ENCODE measurements at places on chromosomes 1 and 21.
A peak's percentile ranks its signal among the peaks of the same experiment; 100 is the strongest.

GRCh38 chr1:194181845-194182244 is 995.4 kb upstream of the B3GALT2 start:
- no peak for DNase-seq

DNA sequence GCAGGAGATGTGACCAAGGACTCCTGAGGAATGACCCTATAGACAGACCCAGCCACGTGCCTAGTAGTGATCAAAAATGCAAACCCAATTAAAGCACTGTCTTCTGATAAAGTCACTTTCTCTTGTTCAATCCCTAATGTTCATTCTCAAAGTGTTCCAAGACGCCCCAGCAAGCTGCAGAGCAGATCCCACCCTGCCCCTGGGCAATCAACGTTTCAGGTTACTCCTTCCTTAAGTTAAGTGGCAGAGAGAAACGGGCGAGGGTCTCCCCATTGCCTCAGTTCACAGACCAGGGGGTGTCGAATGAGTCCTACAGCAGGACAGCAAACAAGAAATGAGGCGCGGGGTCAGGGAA is 699 bp upstream of the RGS2 start:
- DNase-seq: no peak

- no peak for DNase-seq
These were observed 265.7 kb upstream of the C1orf174 start for GRCh38 chr1:4165686-4166300.

- no peak for DNase-seq
These were observed 5.0 kb upstream of the ACOT11 start for GRCh38 chr1:54542962-54543539.

GRCh38 chr1:167491586-167492461 is 26.5 kb downstream of the CD247 start:
- no peak for DNase-seq

GRCh38 chr1:46041551-46041950 is 90.9 kb downstream of the PIK3R3 start:
- no peak for DNase-seq

DNA sequence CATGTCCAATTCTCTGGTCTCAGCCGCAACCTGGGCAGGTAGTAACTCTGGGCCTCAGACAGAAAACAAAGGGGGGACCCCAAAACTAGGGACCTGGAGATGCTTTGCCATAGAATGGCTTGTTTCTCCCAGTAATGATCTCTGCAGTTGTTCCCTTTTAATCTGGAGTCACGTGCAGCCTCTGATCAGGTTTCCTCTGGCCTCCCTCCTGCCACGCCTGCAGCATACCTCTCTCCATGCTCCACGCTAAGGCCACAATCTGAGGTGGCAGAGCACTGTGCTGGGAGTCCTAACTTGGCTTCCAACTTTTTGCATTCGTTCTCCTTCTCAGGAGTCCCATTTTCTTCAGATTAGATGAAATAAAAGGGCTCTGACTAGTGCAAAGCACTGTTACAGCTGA is 1.9 kb downstream of the PABPC4 start:
- DNase-seq: peak; percentile 37

- DNase-seq: no peak
These were observed 29.2 kb downstream of the MAPKAPK2 start for GRCh38 chr1:206713910-206714312.

DNA sequence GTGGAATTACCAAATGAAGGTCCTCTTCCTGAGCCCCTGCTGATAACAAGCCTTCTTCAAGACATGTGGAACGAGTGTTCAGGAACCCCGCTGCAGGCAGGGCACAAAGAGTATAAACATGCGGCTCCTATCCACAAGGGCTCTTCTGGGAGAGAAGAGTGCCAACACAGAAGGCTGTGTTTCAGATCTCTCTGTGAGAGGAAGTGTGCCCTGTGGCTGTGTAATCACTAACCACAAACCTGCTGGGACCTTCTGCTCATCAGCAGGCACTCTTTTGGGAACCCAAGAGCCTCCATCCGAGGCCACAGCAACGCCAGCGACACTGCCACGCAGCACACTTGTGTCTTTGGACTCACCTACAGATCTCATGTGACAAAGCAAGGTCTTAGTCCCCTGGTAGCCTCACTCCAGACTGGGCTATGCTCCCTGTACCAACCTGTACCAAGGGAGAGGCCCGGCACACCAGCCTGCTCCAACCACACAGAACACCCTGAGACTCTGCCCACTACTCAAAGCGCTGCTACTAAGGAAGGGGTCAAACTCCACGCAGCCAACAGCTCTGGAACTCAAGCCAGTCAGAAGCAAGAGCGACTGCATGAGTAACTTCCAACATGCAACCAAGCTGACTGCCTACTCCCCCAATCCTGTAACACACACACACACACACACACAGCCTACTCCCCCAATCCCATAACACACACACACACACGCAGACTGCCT is 7.8 kb downstream of the PTTG1IP start:
- peak; percentile 21 for DNase-seq

- no peak for DNase-seq
These were observed 79.6 kb downstream of the ST3GAL3 start for GRCh38 chr1:43786960-43787359.

- DNase-seq: no peak
These were observed 48.9 kb upstream of the LEPR start for GRCh38 chr1:65371544-65371943.

- no peak for DNase-seq
These were observed 25.4 kb downstream of the EEIG2 start for GRCh38 chr1:108585313-108585712.

DNA sequence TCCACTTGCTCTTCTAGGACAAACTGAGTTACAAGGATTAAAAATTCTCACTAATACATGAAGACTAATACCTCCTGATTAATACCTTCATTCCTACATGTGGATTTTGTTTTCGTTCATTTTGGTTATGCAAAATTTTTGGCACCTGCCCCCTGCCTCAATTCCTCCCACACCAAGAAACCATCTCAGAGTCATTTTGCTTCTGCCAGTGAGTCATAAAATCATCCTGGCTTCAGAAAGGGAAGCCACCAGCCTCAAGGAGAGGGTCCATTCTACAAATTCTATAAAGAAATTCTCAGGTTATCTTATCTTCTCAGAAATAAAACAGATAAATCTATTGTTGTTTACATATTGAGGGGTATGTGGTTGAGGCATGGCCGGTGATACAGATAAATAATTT is 103.2 kb upstream of the COA6 start:
- DNase-seq: no peak

DNA sequence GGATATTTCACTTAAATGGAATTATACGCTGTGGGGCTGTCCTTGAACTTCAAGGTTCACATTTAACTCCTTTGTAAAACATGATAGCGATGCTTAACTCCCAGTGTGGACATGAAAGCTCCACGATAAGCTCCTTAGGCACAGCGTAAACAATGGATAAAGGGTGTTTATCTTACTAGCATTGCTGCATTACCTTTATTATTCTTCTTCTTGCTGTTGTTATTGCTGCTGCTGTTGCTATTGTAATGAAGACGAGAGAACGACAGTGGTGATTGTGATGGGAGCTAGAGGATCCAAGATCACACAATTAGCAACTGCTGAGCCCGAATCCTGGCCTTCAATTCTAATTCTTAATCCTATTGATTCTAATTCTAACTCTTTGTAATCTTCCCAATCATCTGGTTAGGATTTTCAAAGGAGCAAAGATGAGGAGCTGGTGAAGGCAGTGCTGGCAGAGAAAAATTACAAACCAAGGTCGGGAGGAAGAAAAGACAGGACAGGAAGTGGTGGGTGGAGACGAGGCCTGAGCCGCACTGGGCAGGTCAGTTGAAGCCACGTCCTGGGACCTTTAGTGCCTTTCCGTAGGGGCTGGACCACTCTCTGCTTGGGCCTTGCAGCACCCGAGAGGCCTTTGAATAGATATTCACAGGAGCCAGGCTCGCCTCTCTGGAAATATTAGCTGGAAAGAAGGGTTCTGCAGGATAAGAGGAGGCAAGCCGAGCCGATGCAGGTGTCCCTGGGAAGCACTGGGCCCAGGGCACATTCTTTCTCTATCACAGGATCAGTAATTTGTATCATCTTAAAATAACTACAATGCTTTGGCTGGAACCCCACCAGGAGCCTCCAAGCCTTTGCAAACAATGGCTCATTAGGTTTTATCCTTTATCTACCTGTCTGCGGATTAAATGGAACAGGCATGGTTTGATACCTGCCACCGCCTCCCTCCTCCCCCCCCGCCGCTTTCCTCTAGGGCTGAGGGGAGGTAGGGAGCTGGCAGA is 571.6 kb downstream of the AJAP1 start:
- no peak for DNase-seq

- no peak for DNase-seq
These were observed 64.0 kb downstream of the PRRX1 start for GRCh38 chr1:170727963-170728362.
